ENCODE measurements at places on chromosomes 4 and X. TPM values are rescaled to one million over a fixed set of nuclear protein-coding genes. Genes with fewer than 3 reads are reported as not detected.

F8A3 gene
- total RNA-seq: 27.1 TPM

DNA sequence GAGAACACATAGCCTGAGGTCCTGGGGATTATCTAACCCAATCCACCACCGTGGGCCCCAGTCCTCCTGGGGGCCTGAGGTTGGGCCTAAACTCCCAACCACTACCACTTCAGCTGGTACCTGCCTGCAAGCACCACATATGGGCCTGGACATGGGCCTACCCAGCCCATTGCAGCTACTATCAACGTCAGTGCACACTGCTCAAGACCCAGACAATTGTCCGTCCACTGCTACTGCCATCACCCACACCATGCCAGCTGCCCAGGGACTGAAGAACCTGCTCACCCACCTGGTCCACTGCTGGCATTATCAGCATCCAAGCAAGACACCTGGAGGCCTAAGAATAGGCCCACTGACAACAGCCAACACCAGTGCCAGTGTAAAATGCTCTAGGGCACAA lies 88.1 kb downstream of the COL4A5 start:
- H3K4me1 ChIP-seq: no peaks in the 10 kb centered on the region
- no peak for DNase-seq
- H3K4me3 ChIP-seq: no peak overlapping the region
- no peaks in the 10 kb centered on the region for H3K36me3 ChIP-seq
- no peaks in the 10 kb centered on the region for H3K27me3 ChIP-seq

DNA sequence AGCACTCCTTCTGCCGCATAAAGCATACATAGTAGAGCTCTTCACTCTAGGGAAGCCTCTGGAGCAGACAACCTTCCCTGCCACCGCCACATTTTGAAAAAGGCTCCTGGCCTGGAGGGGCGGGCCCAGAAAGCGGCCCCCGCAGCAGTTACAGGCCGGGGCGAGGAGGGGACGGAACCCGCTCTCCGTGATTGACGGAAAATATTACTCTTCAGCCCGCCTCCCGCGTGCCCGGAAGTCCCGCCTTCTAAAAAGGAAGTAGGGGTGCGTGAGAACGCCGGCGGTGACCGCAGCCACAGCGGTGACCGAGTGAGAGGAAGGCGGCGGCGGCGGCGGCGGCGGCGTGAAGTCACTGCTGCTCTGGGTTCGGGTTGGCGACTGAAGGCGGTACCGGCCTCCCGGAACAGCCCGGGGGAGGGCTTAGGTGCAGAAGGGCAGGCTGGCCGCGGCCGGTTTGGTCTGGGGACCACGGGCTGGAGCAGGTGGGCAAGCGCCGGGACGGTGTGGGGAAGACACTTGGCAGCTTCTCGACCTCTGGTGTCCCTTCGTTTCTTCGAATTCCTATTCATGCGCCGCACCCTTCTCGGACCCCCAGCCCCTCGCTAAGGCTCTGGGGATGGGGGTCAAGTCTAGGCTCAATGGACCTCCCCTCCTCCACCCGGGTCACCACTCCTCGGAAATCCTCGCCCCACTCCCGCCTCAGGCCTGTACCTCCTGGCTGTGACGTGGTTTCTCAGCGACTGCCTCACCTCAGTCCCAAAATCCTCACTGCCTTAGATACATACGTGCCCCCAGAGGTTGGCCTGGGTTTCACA lies at the start of gene HCCS:
TSS of gene HCCS (plus strand) at position 296 of the 815 bp plus-strand sequence. CDS start 729 bp downstream, outside the sequence.
- peak within 1 kb of the TSS; percentile 92 for H3K4me3 ChIP-seq
- H3K36me3 ChIP-seq: peaks cover 12% of the 10 kb centered on the region
- peak; percentile 79 for DNase-seq
- no peaks in the 10 kb centered on the region for H3K27me3 ChIP-seq

DNA sequence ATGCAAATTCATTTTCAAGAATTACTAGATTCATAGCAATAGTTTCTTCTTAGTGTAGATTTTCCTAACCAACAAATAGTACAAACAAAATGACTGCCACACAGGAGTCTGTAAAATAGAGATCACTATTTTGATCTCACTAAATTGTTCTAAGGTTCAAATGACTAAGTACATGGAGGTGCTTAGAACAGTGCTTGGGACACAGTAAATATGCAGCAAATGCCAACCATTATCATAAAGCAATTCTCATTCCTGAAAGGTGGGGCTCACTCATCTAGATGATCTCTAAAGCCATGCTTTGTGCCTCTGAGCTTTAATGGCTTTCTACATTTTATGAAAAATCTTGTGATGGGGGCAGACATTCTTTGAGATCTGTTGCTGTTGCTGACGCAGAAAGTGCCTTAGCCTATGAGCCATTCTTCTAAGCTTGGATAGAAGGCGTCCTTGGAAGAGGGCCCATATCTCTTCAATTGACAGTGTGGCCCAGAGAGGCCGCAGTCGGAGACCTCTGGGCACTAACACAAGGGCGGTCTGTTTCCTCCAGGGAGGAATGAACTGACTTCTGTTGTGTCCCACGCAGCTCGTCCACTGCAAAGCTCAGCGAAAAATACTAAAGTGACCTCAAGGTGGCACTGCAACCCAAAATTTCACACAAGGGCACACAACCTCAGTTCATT lies 23.5 kb downstream of the TLR10 start:
- no peak overlapping the region for H3K4me3 ChIP-seq
- H3K36me3 ChIP-seq: peaks cover 2% of the 10 kb centered on the region

AKAP14 gene
- not detected for total RNA-seq

- DNase-seq: no peak
- no peaks in the 10 kb centered on the region for H3K27me3 ChIP-seq
These were observed 57.4 kb downstream of the DCK start for GRCh38 chr4:71050809-71051208.

PLK4 gene
- total RNA-seq: 41.2 TPM

SPATA18 gene
- total RNA-seq: 0.13 TPM

KIAA1210 gene
- total RNA-seq: not detected

GRCh38 chr4:186820391-186820891 lies 96.8 kb upstream of the FAT1 start:
- H3K27ac ChIP-seq: no peak overlapping the region
- DNase-seq: no peak
- no peak overlapping the region for H3K4me3 ChIP-seq
- no peaks in the 10 kb centered on the region for H3K4me1 ChIP-seq

DNA sequence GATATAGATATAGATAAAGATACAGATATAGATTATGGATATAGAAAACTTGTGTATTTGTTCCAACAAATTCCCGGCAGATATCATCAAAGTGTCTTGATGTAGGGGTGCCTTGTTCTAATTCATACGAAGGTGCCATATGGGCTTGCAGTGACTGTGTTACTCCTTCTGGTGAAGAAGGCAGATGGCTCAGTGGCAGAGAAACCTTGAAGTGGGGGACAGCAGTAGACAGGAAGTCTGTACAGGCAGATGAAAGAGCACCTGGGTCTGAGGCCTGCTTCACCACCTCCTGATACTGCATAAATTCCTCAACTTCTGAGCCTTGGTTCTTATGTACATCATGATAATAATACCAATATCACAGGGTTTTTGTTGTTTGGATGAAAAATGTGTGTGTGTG lies 179.5 kb upstream of the GATB start:
- H3K27ac ChIP-seq: no peak overlapping the region
- H3K36me3 ChIP-seq: peaks cover 9% of the 10 kb centered on the region
- H3K4me1 ChIP-seq: peaks cover 10% of the 10 kb centered on the region
- peaks cover 3% of the 10 kb centered on the region for H3K27me3 ChIP-seq

- peaks cover 2% of the 10 kb centered on the region for H3K27me3 ChIP-seq
- H3K27ac ChIP-seq: no peak overlapping the region
- no peaks in the 10 kb centered on the region for H3K36me3 ChIP-seq
- H3K4me1 ChIP-seq: peaks cover 7% of the 10 kb centered on the region
These were observed 5.9 kb upstream of the SEPTIN6 start for GRCh38 chrX:119698845-119699244.

VSIG4 gene
- not detected for total RNA-seq

KIT gene
- total RNA-seq: 0.17 TPM

DNA sequence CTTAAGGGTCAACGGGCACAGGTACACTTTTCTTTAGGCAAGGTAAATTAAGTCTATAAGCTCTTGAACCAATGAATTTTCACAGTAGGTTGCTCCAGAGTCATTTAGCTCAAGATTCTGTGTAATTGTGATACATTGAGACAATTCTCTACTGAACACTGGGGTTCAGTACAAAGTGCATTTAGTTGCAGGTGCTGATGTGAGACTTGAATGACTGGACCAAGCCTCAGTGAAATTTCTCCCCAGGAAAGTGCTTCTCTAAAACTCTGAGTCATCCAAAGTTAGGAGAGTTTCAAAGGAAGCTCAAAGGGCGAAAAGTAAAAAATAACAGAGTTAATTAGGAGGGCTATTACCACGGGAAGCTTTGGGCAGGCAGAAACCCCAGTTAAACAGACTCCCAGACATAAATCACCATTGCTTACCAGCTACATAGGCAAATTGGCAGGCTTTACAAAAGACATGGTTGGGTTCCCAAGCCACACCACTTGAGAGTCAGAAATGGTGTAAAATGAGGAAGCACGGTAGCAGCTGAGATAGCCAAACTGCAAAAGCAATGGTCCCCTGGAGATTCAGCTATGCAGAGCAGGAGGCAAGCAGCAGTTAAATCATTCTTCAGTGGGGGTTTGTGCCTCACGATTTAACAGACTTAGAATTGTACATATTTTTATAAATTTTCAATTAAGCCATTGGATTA lies 202.6 kb downstream of the PCDH19 start:
- H3K4me3 ChIP-seq: no peak overlapping the region
- no peaks in the 10 kb centered on the region for H3K4me1 ChIP-seq
- H3K36me3 ChIP-seq: no peaks in the 10 kb centered on the region
- no peak for DNase-seq

All from activated T-helper 1 cell treated with anti-CD3 and anti-CD28 coated beads, Interleukin-12 subunit alpha, Interleukin-12 subunit beta, Interleukin-2, Interleukin-4 antibody, amounts not matched to agents 30 ng/mL and 10 ng/mL and 1 ng/mL, durations not matched to agents 14 hours and 24 hours and 36 hours (primary cell).